ENCODE measurements at places on chromosomes 3 and 15.

- DNase-seq: no peak
Measured at GRCh38 chr3:150064971-150065370, 94.3 kb upstream of the PFN2 start.

GRCh38 chr3:144482876-144483275, 511.3 kb downstream of the DIPK2A start:
- DNase-seq: no peak

DNA sequence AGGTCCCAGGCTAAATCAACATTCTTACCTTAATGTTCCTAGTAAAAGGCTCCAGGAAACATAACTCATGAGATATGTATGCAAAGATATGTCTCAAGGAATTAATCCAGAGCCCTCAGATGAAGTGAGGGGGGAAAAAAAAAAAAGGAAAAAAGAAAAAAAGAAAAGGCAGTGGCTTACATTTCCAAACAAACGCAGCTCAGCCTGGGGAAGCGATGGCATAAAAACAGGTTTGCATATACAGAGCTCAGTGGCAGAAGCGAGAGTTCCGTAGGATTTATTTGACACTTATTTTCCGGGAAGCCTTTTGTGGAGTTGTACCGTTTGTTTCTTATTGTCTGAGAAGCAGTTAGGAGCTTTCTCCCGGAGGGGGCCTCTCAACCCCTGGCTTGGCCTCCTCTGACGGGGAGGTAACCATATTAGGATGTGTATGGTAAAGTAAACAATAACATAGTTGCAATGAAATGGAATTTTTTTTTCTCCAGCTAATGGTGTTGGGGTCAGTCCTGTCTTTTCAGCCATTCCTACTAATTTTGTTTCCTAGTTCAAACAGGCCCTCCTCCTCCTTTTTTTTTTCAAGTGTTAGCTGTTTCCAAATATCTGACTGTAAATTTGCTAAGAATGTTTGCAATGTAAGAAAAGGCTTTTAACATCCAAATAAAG, 338.6 kb downstream of the FOXP1 start:
- DNase-seq: no peak

GRCh38 chr15:92817339-92817886, 82.7 kb upstream of the CHD2 start:
- DNase-seq: no peak

DNA sequence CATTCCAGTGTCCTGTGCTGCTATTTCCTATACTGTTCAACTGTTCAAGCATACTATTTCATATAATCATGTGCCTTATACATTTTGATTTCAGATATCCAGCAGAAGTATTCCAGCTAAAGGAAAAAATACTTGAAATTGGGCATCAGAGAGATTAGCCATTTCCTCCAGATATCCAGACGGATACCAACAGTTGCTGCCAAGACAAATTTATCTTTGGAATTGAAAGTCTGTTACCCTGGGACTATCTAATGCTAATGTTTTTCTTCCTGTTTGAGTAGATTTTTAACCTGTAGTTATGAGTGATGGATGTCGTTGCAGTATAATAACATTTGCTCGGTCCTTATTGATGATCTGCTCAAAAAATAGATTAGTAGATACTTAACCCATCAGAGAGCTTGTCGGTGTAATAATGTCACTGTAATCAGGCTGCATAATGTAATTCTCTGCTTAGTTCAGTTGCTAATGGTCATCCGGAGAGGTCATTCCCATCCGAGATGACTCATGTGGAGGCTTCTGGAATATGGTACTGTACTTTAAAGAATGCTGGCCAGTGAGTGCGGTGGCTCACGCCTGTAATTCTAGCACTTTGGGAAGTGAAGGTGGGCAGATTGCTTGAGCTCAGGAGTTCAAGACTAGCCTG, 51.5 kb downstream of the TIMP4 start:
- DNase-seq: no peak

GRCh38 chr3:59133311-59133710, 83.5 kb upstream of the CFAP20DC start:
- no peak for DNase-seq

GRCh38 chr3:89049119-89049518, 58.3 kb upstream of the EPHA3 start:
- DNase-seq: no peak

DNA sequence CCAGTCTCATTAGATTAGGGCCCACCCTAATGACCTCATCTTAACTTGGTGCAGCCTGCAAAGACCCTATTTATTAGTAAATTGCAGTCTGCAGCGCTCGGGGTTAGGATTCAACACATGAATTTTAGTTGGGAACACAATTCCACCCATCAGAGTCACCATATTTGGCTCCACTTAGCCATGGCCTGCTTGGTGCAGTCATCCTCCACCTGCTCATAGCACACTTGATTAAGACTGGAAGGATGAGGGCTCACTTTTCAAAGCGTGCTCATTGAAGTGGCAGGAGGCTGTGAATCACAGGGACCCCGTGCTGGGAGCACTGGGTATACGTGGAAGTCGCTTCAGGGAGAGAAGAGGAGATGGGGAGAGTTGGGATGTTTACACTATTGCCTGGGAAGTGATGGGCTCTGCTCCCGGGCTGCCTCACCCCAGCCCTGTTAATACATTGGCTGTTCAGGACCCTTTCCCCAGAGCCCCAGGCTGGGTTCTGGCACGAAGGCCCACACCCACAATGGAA, 68.2 kb downstream of the ASB7 start:
- no peak for DNase-seq

- no peak for DNase-seq
Measured at GRCh38 chr3:125013095-125013494, 42.7 kb downstream of the HEG1 start.

DNA sequence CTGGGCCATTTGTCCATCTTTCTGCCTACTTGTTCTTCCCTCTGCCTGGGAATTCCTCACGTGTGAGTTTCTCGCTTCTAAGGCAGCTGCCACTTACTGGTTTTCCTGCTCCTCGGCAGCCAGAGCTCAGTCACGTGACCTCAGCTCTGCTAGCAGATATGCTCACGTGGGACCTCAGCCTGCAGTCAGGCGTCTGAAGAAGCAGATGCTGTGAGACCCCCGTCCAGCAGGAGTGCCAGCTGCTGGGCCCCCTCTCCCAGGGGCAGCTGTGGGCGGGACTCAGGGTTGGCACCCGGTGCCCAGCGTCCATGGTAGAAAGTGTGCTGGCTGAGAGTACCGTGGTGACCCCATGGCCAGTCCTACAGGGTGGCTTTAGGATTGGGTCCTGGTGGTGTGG, 161.3 kb upstream of the TLE3 start:
- DNase-seq: no peak

DNA sequence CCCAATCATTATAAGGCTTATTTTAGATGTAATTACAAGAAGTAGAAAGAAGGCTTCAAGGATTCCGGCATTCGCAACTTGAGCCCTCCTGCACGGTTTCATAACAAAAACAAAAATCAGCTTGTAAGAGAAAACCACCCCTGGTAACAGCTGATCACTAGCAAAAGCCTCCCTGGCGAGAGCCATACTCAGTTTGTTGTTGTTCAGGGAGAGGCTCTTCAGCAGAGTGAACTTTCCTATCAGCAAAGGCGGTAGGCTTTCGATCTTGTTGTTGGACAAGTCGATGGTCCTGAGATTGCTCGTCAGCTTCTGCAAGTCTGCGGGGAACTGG, 710 bp downstream of the LRRC57 start:
- DNase-seq: no peak

- no peak for DNase-seq
Measured at GRCh38 chr15:81386947-81387346, 12.9 kb upstream of the TMC3 start.

GRCh38 chr15:80404761-80405553, 775 bp downstream of the ARNT2 start:
- no peak for DNase-seq

- no peak for DNase-seq
Measured at GRCh38 chr3:40768046-40768445, 243.3 kb downstream of the ZNF621 start.

DNA sequence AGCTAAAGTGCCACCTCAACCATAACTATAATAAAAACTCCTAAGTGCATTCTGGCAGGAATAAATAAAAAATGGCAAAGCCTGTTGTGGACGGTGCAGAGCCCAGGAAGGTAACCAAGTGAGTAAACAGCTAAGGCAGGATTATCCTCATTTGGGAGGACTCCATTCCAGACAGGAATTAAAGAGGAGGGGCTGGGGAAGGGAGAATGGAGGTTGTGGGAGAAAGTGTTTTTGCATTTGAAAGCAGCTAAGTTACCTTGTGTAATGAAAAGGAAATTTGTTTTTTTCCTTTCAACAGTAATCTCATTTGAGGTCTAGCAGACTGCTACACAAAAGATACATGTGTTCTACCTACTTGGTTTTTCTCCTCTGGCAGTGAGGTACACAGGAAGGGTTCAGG, 248.5 kb downstream of the TIGIT start:
- no peak for DNase-seq

- no peak for DNase-seq
Measured at GRCh38 chr15:45285413-45285812, 33.4 kb downstream of the SLC28A2 start.

DNA sequence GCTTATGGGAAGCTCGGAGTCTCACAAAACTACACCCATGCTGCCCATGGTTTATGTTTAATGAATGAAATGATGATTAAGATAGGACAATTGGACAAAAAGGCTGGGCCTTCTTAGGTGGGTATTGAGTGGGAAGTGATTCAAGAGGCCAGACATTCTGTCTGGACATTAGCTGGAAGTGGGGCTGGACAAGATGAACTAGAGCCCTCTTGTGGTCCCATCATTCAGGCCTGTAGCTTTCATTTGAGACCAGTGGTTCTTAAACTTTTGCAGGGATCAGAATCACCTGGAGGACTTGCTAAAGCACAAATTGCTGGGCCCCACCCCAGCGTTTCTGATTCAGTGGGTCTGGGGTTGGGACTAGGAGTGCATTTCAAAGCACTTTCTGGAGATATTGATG, 290.4 kb upstream of the CTDSPL start:
- DNase-seq: no peak

- DNase-seq: no peak
Measured at GRCh38 chr3:25901796-25902195, 111.9 kb downstream of the OXSM start.

GRCh38 chr3:52041118-52041731, 15.1 kb downstream of the DUSP7 start:
- DNase-seq: no peak

GRCh38 chr3:167723025-167723512, 11.6 kb downstream of the PDCD10 start:
- no peak for DNase-seq

GRCh38 chr3:171347301-171348039, 112.7 kb downstream of the TNIK start:
- no peak for DNase-seq

- no peak for DNase-seq
Measured at GRCh38 chr15:87347806-87348515, 908.6 kb downstream of the NTRK3 start.

DNA sequence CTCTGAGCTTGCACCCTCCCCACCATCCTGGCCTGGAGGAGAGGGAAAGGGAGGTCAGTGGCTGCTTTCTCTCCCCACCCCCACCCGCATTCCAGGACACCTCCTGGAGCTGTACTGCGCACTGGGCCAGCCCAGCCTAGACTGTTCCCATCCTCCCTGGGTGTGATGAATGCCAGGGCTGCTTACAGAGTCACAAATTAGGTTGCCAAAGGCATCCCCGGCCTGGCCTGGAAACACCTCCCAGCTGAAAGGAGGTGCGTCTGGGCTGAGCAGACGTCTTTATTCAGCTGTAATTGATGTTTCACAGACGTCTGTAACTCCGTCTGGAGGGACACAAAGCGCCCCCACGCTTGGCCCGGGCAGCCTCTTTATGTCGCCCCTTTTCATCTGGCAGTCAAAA, 47.6 kb downstream of the RHCG start:
- no peak for DNase-seq

DNA sequence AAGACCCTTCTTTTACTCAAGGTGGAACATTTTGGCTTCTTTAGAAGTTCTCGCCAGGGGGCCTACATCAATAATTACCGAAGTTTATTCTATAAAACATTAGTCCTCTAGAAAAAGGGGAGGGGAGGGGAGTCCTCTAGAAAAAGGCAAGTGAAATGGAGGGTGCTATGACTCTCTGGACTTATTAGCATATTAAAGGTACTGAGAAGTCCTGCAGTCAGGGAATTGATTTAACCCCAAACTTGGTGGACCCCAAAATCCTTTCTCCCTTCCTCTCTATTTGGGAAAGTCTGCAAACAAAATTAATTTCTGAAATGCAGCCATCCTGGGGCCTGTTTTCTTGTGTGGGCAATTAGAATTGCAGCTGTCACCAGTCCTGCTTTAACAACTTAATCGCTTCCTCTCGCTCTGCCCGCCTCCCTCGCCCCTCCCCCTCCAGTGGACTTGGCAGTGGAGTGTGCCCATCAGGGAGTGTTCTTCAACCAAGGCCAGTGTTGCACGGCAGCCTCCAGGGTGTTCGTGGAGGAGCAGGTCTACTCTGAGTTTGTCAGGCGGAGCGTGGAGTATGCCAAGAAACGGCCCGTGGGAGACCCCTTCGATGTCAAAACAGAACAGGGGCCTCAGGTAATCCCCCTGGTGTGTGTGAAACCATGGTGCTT, 18.9 kb upstream of the LRRK1 start:
- DNase-seq: no peak

- no peak for DNase-seq
Measured at GRCh38 chr3:158808697-158809096, 6.8 kb downstream of the MFSD1 start.
